ENCODE measurements at places on chromosomes 16 and 17.

GRCh38 chr17:75345514-75346167 lies 56.4 kb upstream of the SLC25A19 start:
- peak; percentile 56 for DNase-seq

DNA sequence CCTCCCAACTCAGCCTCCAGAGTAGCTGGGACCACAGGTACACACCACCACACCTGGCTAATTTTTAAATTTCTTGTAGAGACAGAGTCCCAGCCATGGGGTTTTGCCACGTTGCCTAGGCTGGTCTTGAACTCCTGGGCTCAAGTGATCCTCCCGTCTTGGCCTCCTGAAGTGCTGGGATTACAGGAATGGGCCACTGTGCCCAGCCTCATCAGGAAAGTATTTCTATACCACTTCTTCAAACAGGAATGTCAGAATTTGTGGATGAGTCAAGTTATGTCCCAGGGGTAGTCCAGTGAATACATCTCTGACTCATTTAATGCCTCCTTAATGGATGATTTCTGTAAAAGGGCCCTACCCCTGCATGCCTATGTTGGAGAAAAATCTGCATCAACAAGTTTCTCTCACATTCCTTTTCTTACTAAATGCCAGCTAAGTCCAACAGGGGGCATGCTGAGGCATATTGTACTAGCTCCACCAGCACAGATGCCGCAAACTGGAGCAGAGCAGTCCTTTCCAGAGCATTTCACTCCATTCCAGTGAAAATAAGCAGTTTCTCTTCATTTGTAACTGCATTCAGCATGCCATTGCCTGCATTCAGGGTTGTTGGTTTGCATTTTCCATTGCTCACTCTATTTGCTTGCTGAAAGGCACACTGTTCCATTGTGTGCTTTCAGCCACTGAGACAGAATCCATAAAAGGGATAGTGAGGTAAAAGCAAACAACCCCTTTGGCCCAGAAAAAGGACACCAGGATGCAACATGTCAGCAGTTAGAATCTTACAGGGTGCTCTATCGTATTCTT lies 5.3 kb upstream of the CAVIN1 start:
- peak; percentile 66 for DNase-seq

DNA sequence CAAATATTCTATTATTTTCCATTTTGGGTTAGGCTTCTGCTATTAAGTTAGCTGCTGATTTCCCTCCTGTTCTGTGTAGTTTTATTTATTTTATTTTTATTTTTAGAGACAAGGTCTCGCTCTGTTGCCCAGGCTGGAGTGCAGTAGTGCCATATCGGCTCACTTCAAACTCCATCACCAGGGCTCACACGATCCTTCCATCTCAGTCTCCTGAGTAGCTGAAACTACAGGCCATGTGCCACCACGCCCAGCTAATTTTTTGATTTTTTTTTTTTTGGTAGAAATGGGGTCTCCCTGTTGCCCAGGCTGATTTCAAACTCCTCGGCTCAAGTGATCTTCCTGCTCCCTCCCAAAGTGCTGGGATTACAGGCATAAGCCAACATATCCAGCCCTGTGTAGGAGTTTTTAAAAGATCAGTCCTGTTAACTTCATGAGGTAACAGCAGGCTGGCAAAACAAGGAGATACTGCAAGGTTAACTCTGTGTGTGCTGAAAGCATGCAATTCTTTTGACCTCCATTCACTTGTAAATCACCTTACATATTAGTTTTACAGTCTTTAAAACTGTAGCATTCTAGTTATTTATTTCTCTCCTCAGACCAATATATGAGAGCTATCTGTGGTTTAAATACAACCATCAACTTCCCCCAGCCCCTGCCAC lies 63.2 kb downstream of the SSH2 start:
- DNase-seq = no peak

GRCh38 chr17:15036238-15036637 lies 228.9 kb downstream of the PMP22 start:
- no peak for DNase-seq

DNA sequence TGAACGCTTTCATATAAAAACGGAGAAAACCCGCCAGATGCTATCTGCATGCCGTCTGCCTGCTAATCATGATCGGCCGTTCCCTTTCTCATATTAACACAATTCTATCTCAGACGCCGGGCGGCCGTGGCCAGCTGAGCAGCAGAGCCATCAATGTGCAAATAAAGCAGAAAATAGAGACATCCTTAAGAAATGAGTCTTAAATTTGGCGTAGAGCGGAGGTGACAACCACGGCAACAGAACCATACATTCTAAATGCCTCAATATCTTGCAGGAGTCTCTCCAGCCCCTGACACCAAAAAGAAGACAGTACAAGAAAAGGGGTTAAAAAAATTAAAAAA lies 2.7 kb upstream of the IRX5 start:
- DNase-seq = peak; percentile 71

All from NB4 (cell line).